ENCODE measurements at places on chromosomes 2 and 18.

DNA sequence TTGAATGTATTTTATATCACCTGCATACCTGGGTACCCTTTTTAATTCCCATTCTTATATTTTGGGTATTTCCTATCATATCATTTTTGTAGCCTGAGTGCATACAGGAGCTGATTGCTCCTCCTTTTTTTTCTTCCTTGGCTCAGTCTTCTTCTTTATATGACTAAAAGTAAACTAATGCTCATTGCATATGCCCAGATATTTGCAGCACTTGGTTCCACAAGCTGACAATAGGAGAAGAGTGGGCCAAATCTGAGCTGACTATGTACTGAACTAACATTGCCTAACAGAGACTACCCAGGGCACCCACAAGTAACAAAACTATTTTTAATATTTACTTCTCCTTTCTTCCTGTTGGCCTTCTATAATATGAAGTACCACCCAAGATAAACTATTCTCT is 131.7 kb upstream of the SPOPL start:
- DNase-seq: no peak

- no peak for DNase-seq
Observed at GRCh38 chr2:99662761-99663341, 173.0 kb upstream of the REV1 start.

GRCh38 chr2:47237375-47238334 is 82.5 kb upstream of the STPG4 start:
- DNase-seq: no peak

DNA sequence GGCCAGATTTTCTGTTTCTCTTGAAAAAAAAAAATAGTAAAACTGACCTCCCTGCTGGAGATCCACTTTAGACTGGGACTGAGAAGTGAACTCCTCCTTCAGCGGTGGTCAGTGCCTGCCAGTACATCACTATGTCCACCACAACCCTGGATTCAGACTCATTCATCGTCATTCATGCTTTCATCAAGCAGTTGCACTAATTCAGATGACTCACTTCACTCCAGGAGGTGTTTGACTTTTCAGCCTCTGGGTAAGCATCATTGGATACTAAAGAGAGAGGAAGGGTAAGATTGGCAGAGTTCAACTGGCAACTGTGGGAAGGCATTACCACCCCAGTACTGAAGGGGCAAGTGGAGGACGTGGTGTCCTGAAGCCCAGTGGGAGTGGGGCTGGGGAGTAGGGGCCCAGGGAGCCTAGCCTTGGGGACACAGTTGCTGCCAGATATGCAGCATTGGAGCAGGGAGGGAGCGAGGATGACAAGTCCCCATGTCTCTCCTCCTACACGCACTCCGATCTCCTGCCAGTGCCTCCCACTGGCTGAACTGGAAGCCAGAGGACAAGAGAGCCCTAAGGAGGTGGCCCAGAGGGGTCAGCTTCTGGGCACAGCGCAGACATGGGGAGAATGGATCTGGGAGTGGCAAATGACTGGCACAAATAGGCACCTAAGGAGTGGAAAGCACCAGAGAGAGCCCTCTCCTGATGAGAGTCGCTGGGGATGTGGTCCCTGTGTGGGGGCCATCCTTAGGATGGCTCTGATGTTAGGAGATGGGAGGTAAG is 111.1 kb downstream of the TGFA start:
- DNase-seq: no peak

GRCh38 chr2:10054424-10054823 is 11.1 kb downstream of the KLF11 start:
- no peak for DNase-seq

DNA sequence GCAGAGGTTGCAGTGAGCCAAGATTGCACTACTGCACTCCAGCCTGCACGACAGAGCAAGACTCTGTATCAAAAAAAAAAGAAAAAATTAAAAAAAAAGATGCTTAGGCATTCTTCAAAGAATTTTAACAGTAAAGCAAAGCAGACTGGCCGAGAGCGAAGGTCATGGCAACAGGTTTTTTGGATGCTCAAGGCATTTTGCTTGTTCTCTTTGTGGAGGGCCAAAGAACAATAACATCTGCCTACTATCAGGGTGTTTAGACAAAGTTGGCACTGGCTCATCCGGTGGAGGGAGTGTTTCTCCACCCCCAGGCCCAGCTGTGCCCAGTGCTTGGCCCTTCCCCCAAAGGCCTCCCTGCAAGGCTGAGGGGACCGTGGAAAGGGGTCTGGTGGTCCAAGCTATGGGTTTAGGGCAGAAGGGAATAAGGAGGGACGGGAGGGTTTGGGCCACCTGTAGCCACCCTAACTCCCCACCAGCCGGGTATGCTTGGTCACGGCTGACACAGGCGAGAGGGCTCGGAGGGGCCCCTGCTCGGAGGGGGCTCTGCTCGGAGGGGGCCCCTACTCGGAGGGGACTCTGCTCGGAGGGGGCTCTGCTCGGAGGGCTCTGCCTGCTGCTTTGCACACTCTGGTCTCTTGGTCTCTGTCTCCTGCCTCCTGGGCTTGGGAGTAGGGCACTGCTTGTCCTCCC is 26.7 kb upstream of the ALLC start:
- DNase-seq: no peak

GRCh38 chr2:163715199-163715598 is 20.6 kb downstream of the FIGN start:
- DNase-seq: no peak

DNA sequence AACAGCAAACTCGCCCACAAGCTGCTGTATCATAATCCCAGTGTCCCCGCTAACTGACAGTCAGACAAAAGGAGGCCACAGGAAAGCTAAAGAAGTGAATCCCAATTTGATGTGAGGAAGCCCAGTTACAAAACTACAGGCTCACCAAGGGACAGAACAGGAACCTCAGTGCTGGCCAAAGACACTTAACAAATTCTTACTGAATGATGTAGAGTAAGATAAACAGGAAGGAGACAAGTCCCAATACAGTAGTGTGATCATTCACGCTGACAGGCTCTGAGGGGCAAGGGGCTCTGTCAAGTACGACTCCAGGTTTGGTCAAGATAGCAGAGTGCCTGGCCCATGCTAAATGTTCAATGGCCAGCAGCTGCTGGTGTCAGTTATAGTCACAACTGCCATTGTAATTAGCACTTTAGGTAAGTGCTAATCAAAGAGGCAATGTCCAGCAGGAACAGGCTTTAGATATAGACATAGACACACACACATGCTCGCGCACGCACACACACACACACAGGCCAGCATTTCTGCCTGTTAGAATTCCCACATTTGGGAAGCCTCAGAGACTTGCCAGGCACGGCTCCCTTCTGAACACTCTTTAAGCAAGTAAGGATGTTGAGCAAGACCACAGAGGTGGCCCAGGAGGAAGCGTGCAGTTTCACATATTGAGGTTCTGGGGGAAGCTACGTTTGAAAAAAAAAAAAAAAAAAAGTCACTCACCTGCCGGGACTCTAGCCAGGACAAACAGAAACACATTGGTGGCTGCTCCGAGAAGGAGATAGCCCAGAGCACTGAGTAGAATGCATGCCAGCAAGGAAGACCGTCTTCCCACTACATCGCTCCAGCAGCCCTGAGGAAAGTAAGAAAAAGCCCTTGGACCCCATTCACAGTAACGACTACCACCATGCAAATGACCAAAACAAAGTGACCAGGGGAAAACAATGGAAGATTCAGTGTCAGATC is 35.4 kb upstream of the TMEM182 start:
- DNase-seq: no peak

- no peak for DNase-seq
Observed at GRCh38 chr18:47847635-47848034, 82.8 kb downstream of the SMAD2 start.

- no peak for DNase-seq
Observed at GRCh38 chr2:98088261-98088660, 1.3 kb downstream of the VWA3B start.

- DNase-seq: no peak
Observed at GRCh38 chr18:76318607-76319006, 176.4 kb downstream of the ZNF516 start.

DNA sequence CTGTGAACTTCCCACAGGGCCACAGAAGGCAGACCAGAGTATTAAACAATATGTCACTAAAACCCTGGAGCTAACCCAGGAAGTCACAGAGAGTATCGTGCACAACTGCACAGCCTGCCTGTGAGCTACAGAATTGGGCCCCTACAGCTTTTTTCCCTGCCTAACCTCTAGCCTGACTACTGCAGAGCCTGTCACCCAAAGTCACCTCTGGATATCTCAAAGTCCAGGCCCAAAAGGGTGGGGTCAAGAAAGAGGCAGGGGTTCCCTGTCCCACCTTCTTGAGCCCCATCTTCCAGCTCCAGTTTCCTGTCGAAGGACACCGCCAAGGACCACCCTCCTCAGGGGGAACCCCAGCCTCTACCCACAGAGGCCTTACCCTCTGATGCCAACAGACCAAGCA is 13.5 kb downstream of the GAD1 start:
- DNase-seq: no peak

- no peak for DNase-seq
Observed at GRCh38 chr2:23399674-23400261, 14.8 kb downstream of the KLHL29 start.

GRCh38 chr18:68897286-68897685 is 99.4 kb downstream of the CCDC102B start:
- DNase-seq: no peak

- no peak for DNase-seq
Observed at GRCh38 chr2:133603109-133603508, 34.8 kb upstream of the NCKAP5 start.

DNA sequence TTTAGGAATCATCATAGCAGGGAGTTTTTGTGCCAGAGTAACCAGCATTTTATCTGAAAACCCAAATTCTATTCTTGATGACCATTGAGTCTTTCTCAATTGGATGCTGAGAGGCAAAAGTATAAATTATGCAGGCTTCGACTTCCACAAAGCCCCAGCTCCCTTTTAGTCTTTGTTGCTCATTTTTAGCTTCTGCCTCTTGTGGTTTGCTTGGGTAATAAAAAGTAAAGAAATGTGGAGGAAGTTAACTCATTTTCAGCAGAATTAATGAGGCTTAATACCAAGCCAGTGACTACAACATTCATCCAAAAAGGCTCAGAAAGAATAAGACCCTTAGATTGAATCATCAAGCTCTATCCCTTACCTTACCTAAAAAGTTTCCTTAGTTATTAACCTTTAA is 18.6 kb downstream of the ERMN start:
- no peak for DNase-seq

GRCh38 chr2:112724591-112725525 is 4.0 kb downstream of the NT5DC4 start:
- no peak for DNase-seq

DNA sequence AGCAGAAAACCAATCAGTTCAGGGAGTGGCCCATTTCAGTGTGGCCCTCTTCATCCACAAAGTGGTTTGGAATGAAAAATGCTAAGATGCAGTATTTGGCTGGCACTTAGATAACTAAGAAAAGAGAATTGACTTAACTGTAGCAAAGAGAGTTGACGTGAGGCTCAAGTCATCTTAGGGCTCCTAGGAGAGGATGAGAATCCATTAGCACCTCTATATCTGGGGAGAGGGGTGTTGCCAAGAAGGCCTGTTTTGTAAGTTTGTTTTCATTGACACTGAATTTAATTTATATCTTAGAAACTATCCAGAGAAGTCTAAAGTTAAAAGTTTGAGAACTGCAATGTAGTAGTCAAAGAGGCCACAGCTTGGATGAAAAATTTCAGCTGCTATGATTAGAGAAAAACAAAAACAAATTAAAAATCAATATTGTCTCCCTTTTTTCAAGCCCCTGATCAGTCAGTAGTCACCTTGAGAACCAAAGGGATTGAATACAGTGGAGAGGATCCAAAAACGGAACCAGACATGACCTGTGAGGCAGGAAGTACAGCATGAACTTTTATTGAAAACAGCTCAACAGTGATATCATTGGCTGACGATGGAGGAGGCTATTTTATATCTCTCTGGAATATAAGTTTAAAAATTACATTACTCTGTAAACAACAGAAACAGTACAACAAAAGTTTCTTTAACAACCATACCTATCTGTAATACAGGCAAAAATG is 52.7 kb downstream of the PHLPP1 start:
- no peak for DNase-seq

- no peak for DNase-seq
Observed at GRCh38 chr2:75047992-75048625, 89.7 kb downstream of the POLE4 start.

GRCh38 chr18:41858761-41859555 is 96.1 kb upstream of the PIK3C3 start:
- no peak for DNase-seq

DNA sequence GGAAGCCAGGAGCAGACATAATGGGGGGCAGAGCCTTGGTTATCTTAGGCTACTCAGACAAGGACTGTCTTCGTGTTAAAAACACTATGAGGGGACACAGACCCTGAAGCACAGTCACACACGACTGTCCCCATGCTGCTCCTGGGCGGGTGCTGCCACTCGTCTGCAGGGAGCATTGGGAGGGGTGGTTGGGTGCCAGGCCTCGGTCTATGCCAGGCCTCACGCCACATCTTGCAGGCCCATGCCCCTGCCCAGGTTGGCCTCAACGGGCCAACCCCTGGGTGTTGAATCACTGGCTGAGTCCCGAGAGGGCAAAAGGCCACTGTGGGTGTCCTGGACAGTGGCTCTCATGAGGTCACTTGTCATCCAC is 97.9 kb downstream of the USP40 start:
- no peak for DNase-seq
